ENCODE measurements at places on chromosomes 1 and 21.
A peak's percentile ranks its signal among the peaks of the same experiment; 100 is the strongest.

DNA sequence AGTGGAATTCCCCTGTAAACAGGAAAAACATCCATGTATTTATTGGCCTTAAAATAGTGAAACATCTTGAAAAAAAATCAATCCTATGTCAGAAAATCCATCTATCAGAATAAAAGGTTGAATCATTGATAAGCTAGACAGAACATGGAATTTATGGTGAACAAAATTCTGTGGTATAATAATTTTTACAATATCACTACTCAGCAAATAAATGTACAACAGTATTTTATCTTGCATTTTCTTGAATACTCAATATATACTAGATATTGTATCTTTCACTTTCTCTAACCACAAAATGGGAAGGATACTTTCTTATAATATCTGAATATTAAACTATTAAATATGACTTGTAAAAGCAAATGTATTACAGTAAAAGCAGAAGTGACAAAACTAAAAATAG, 5.7 kb upstream of the UBE4B start:
- H3K4me3 ChIP-seq = no peak overlapping the region
- H3K4me1 ChIP-seq = no peaks in the 10 kb centered on the region
- H3K27ac ChIP-seq = no peak overlapping the region

- DNase-seq = peak; percentile 81
- H3K27ac ChIP-seq = peak overlapping the region; percentile 91
- H3K4me3 ChIP-seq = no peak overlapping the region
Observed at GRCh38 chr1:41108696-41109275, 87.3 kb upstream of the SLFNL1 start.

- H3K36me3 ChIP-seq = no peaks in the 10 kb centered on the region
- H3K27me3 ChIP-seq = no peaks in the 10 kb centered on the region
- no peak for DNase-seq
- H3K4me1 ChIP-seq = peaks cover 6% of the 10 kb centered on the region
Observed at GRCh38 chr1:185073725-185074124, 28.4 kb downstream of the RNF2 start.

- H3K4me1 ChIP-seq = no peaks in the 10 kb centered on the region
- DNase-seq = no peak
- H3K27ac ChIP-seq = no peak overlapping the region
- no peaks in the 10 kb centered on the region for H3K27me3 ChIP-seq
- H3K4me3 ChIP-seq = no peak overlapping the region
Observed at GRCh38 chr1:58715108-58715507, 15.2 kb upstream of the MYSM1 start.

DNA sequence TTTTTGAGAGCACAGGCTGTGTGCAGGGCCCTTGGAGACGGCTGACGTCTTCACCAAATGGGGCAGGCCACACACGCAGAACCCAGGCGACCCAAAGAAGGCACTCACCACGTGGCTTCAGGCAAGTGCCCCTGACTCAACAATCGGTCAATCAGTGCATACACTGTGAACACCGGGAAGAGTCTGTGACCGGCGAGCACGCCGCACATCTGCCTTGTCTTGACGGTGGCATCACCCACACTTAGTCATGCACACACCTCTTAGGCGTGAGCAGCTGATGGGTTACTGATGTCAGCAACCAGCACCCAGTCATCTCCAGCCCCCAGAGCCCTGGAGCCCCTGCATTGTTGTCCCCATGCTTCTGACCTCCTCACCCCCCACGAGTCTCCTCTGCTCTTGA, 4.9 kb upstream of the LRRC3 start:
- peaks cover under 1% of the 10 kb centered on the region for H3K4me1 ChIP-seq
- H3K4me3 ChIP-seq = no peak overlapping the region
- no peak overlapping the region for H3K27ac ChIP-seq
- DNase-seq = no peak
- no peaks in the 10 kb centered on the region for H3K27me3 ChIP-seq

GRCh38 chr1:62444701-62445100, 7.9 kb downstream of the USP1 start:
- H3K27me3 ChIP-seq = no peaks in the 10 kb centered on the region
- H3K4me1 ChIP-seq = peaks cover 13% of the 10 kb centered on the region
- no peak for DNase-seq
- no peak overlapping the region for H3K4me3 ChIP-seq
- H3K36me3 ChIP-seq = peaks cover 21% of the 10 kb centered on the region

DNA sequence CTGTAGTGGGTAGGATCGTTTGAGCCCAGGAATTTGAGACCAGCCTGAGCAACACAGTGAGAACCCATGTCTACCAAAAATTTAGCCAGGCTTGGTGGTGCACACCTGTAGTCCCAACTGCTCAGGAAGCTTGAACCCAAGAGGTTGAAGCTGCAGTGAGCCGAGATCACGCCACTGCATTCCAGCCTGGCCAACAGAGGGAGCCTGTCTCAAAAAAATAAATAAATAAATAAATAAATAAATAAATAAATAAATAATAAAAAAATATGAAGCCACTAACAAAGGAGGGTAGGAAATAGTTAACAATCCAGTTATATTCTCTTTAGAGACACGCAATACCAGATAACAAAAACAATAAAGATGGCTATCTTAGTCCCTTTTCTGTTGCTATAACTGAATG, 11.9 kb upstream of the CBR3 start:
- H3K27ac ChIP-seq = no peak overlapping the region
- H3K27me3 ChIP-seq = no peaks in the 10 kb centered on the region
- no peaks in the 10 kb centered on the region for H3K36me3 ChIP-seq
- no peak overlapping the region for H3K4me3 ChIP-seq
- H3K4me1 ChIP-seq = no peaks in the 10 kb centered on the region

DNA sequence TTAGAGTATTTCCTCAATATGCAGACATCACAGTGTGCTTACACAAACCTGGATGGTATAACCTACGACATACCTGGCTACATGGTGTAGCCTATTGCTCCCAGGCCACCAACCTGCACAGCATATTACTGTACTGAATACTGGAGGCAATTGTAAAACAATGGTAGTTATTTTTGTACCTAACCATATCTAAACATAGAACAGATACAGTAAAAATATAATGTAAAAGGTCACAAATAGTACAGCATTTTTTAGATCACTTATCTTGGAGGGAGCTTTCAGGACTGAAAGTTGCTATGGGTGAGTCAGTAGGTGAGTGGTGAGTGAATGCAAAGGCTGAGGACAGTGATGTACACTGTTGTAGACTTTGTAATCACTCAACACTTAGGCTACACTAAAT, 492.3 kb downstream of the MRPL39 start:
- H3K4me3 ChIP-seq = no peak overlapping the region
- no peak for DNase-seq
- no peaks in the 10 kb centered on the region for H3K36me3 ChIP-seq
- H3K27ac ChIP-seq = no peak overlapping the region
- no peaks in the 10 kb centered on the region for H3K27me3 ChIP-seq
- no peaks in the 10 kb centered on the region for H3K4me1 ChIP-seq

GRCh38 chr1:32920833-32921232, 19.6 kb upstream of the TMEM54 start:
- no peak for DNase-seq
- H3K4me1 ChIP-seq = peaks cover 12% of the 10 kb centered on the region
- H3K4me3 ChIP-seq = no peak overlapping the region
- H3K36me3 ChIP-seq = no peaks in the 10 kb centered on the region
- H3K27me3 ChIP-seq = no peaks in the 10 kb centered on the region
- H3K27ac ChIP-seq = no peak overlapping the region

DNA sequence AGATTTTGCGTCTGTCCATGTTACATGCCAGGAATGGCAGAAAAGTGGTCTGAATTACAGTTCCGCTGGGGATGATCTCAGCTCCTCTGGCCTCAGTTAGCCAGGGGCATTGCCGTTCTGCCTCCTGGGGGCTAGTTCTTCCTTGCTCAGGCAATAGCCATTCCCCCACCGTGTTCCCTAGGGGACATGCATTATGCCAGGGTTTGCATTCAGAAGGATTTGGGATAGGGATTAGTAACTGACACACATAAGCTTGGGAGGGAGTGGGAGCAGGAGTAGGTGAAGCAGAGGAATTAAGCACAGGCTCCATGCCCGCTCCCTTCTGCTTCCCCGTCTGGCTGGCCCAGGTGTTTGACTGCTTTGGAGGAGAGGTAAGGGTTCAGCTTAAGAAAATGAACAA, 12.7 kb downstream of the LRRC71 start:
- DNase-seq = peak; percentile 48
- peaks cover 12% of the 10 kb centered on the region for H3K4me1 ChIP-seq
- H3K36me3 ChIP-seq = peaks cover 31% of the 10 kb centered on the region
- H3K4me3 ChIP-seq = no peak overlapping the region

GRCh38 chr1:211605603-211606331, 26.8 kb upstream of the SLC30A1 start:
- no peak overlapping the region for H3K27ac ChIP-seq
- no peak for DNase-seq
- H3K4me1 ChIP-seq = peaks cover 2% of the 10 kb centered on the region
- H3K27me3 ChIP-seq = no peaks in the 10 kb centered on the region

- H3K36me3 ChIP-seq = no peaks in the 10 kb centered on the region
- no peaks in the 10 kb centered on the region for H3K27me3 ChIP-seq
- no peak overlapping the region for H3K27ac ChIP-seq
- no peak for DNase-seq
Observed at GRCh38 chr21:42636520-42637266, 16.7 kb upstream of the PDE9A start.

DNA sequence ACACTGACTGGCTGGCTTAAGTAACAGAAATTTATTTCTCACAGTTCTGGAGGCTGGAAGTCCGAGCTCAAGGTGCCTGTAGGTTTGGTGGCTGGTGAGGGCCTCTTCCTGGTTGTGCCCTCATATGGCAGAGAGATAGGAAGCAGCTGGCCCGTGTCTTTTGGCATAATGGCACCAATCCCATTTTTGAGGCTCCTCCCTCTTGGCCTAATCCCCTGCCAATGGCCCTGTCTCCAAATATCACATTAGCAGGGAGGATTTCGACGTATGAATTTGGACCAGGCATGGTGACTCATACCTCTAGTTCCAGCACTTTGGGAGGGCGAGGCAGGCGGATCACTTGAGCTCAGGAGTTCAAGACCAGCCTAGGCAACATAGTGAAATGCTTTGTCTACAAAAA, 37.4 kb downstream of the AGPAT3 start:
- H3K36me3 ChIP-seq = no peaks in the 10 kb centered on the region
- no peak overlapping the region for H3K27ac ChIP-seq
- H3K27me3 ChIP-seq = no peaks in the 10 kb centered on the region
- no peak overlapping the region for H3K4me3 ChIP-seq
- DNase-seq = peak; percentile 38

DNA sequence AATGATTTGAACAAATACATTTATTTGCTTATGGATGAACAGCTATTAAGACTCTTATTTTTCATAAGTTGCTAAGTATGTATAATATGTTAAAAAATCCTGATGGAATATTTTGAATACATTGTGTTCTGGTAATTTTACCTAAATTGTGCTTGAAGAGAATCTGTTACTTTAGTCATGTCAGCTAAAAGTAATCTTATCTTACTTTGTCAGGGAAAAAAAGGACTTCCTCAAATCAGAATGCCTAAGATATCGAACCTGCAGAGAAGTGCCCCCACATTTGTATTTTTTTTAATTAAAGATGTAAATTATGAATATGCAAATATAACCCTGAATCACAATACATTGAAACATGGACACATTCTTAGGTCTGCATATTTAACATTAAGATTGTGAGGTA, 1331.7 kb downstream of the MRPL39 start:
- no peaks in the 10 kb centered on the region for H3K27me3 ChIP-seq
- H3K36me3 ChIP-seq = no peaks in the 10 kb centered on the region
- H3K4me3 ChIP-seq = no peak overlapping the region

DNA sequence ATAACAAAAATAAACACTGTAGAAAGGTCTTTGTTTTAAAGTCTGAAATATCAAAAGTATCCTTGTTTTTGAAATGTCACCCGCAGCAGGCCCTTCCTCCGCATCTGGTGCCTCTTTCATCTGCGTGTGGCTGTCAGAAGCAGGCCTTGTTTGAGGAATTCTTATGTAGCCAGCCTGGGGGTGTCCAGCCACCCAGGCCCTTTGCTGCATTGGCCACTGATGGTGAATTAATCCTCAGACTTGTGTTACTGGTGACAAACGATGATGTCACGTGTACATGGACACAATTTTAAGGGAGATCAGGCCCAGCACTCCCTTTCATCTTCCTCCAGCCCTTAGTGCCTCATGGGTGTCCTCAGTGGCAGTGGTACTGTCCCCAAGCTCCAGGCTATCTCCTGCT, 208.0 kb upstream of the GALNT2 start:
- no peak overlapping the region for H3K4me3 ChIP-seq
- H3K4me1 ChIP-seq = peaks cover 9% of the 10 kb centered on the region
- H3K36me3 ChIP-seq = no peaks in the 10 kb centered on the region
- DNase-seq = no peak
- H3K27me3 ChIP-seq = no peaks in the 10 kb centered on the region

GRCh38 chr1:12040457-12041051, 21.3 kb downstream of the MIIP start:
- no peaks in the 10 kb centered on the region for H3K4me1 ChIP-seq
- no peak overlapping the region for H3K4me3 ChIP-seq
- H3K36me3 ChIP-seq = no peaks in the 10 kb centered on the region

- H3K27me3 ChIP-seq = no peaks in the 10 kb centered on the region
- no peaks in the 10 kb centered on the region for H3K4me1 ChIP-seq
- H3K36me3 ChIP-seq = peaks cover 29% of the 10 kb centered on the region
- H3K4me3 ChIP-seq = no peak overlapping the region
- no peak overlapping the region for H3K27ac ChIP-seq
- peak; percentile 42 for DNase-seq
Observed at GRCh38 chr21:46421756-46422555, 36.7 kb upstream of the DIP2A start.

DNA sequence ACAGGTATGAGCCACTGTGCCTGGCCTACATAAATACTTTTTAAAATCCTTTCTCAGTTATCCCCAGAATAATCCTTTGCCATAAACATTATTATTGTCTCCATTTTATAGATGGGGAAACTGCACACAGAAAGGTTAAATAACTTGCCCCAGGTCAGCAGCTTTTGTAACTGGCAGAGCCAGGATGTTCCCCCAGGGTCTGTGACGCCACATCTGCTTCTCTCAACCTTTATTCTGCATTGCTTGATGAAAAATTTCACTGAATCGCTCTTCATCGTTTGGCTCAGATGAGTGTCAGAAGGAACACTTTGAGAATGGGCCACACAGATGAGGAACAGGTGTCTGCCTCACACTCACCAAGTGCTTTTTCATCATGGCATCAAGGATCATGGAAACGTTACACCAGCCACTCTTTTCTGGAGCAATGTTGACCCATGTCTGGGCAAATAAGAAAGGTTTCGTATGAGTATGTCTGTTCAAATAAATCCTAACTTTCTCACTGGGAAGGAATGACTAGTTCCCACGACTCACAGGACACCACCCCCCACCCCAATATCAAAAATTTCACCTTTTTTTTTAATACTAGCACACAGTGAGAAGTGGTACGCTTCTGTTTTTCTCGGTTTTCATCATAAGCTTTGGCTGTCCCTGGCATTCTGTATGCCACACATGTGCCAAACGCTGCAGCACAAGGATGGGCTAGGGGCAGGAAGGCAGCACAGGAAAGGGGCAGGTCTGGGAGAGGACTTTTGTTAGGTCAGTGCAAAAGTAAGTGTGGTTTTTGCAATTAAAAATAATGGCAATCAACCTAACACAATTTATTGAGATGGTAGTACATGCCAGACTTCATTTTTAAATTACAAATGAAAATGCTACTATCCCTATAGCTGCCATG, 9.0 kb upstream of the PTGFRN start:
- no peaks in the 10 kb centered on the region for H3K27me3 ChIP-seq
- DNase-seq = no peak
- no peak overlapping the region for H3K4me3 ChIP-seq
- no peaks in the 10 kb centered on the region for H3K36me3 ChIP-seq
- no peaks in the 10 kb centered on the region for H3K4me1 ChIP-seq
- H3K27ac ChIP-seq = no peak overlapping the region

- no peaks in the 10 kb centered on the region for H3K4me1 ChIP-seq
- no peaks in the 10 kb centered on the region for H3K36me3 ChIP-seq
- no peaks in the 10 kb centered on the region for H3K27me3 ChIP-seq
- DNase-seq = no peak
Observed at GRCh38 chr1:245418077-245418476, 263.3 kb downstream of the KIF26B start.
